ENCODE measurements at places on chromosomes 4 and X.

GRCh38 chrX:18825375-18825774 is 117.9 kb downstream of the PPEF1 start:
- DNase-seq: no peak

GRCh38 chrX:49838374-49838773 is 9.3 kb downstream of the PAGE4 start:
- DNase-seq: no peak

DNA sequence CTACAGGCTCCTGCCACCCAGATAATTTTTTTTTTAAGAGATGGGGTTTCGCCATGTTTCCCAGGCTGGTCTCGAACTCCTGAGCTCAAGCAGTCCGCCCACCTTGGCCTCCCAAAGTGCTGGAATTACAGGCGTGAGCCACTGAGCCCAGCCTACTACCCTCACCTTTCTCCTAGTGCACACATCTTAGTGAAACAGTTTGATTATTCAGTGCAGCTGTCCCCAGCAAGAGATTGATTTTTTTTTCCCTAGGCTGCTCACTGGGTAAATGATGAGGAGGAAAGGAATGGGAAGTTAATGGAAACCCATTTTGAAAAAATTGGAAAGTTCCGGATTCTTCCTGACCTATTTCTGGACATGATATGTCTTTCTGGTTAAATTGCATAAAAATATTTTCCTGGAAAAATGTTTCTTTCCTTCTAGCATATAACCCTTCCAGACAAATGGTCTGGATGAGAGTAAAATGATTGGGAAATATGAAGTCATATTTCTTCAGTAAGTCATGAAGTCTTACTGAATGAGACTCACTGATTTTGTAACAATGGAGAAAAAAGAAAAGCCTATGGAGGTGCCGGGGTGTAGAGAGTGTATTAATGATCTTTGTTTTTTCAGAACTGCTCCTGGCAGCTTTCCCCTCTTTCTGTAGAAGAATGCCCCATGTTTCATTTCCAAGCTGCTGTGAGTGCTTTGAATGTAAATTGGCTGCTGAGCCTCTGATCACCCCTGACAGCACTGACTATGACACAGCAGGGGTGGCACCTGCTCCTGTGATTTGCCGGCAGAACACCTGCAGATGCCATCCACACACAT is 19.5 kb upstream of the ZNF41 start:
- DNase-seq: no peak

GRCh38 chr4:25916870-25917269 is 2.9 kb downstream of the SMIM20 start:
- no peak for DNase-seq

GRCh38 chr4:8419222-8420041 is 21.1 kb downstream of the ACOX3 start:
- no peak for DNase-seq
